Hematopoietic multipotent progenitor cell treated with erythropoietin and hydrocortisone succinate and interleukin-3 and kit ligand, for 15 days (in vitro differentiated cells): ENCODE measurements at places on chromosomes 4 and X.

DNA sequence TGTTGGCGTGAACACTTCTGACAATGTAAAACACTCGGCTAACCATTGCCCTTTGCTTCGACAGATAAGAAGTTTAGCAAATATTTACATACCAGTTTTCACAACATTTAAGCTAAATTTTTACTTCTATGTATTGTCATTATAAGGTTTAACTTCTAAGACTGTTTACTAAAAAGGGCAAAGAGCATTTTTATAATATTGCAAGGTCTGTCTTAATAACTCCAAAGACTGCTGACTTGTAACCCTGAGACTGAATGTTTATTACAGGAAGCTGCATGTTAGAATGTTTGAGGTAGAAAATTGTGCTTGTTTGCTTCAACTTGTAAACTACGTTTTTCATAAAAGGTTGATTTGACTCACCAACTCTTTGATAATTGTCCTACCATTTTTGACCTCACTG lies 213.2 kb upstream of the RPS6KA3 start:
- no peak for DNase-seq

GRCh38 chr4:79613269-79613935 lies 205.4 kb upstream of the GK2 start:
- no peak for DNase-seq

DNA sequence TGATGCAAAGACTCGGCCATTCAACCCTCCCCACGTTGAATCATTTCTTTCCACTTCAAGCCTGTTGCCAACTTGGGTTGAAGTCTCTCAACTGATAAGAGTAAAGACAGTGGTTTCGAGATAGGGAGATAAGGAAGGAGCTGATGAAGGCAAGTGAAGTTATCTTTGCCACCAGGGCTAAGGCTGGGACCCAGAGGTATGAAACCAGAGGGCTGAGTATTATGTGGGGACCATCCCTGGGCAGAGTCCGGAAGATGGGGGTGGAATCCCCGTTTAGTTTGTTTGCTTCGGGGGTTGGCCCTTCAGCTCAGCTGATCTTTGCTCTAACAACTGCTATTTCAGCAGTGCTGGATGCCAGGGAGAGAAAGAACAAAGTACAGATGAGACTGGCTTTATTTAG lies 2.3 kb upstream of the XPNPEP2 start:
- DNase-seq = no peak

- no peak for DNase-seq
Measured at GRCh38 chrX:12814420-12814819, 23.2 kb downstream of the PRPS2 start.

DNA sequence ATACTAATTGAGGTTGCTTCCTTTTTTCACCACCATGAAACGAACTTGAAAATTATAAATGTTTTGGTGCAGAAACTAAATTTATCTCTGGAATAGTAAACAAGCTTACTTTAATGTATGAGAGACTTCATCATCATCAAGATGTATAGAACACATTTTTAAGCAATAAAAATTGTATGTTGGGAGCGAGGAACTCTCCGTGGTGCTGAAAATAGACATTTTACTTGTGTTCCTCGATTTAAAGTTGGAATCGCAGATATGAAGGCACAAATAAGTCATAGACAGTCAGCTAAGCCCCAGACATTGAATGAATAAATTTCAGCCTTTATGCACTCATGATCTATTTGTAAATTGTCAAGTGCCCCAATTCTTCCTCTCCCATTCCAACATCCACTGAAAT lies 310.7 kb downstream of the STK32B start:
- DNase-seq = peak; percentile 2
